ENCODE measurements at places on chromosomes 11 and 22.
A peak's percentile ranks its signal among the peaks of the same experiment; 100 is the strongest.

GRCh38 chr11:73995731-73996130 lies 13.1 kb upstream of the UCP2 start:
- no peak for DNase-seq

GRCh38 chr22:41524251-41524661 lies 20.0 kb downstream of the POLR3H start:
- peak; percentile 76 for DNase-seq

GRCh38 chr22:37802310-37803194 lies 5.2 kb upstream of the GCAT start:
- DNase-seq, result peak; percentile 24

GRCh38 chr22:45458532-45458931 lies 44.2 kb upstream of the FBLN1 start:
- no peak for DNase-seq

GRCh38 chr11:60658409-60658808 lies 41.0 kb upstream of the MS4A8 start:
- DNase-seq, result no peak

Measured in foreskin melanocyte (primary cell).